ENCODE measurements at places on chromosomes 11 and 22.

- DNase-seq: no peak
Measured at GRCh38 chr11:69913591-69914285, 94.5 kb upstream of the FGF3 start.

DNA sequence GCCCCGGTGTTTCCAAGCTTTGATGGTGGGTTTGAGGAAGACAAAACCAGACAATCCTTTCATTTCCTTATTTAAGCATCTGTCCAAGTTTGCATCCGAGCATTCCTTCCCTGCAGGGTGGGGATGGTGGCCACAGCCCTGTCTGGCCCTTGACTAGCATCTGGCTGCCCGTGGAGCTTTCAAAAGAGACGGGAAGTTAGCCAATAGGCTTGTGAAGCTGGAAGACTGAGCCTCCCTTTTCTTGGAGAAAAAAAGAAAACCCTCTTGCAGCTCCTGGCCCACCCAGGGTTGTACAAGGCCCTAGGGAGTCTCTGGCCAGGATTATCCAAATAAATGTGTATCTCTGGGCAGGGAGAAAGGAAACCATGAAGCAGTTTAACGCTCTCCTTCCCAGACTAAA lies 60.6 kb downstream of the MICAL2 start:
- no peak for DNase-seq

DNA sequence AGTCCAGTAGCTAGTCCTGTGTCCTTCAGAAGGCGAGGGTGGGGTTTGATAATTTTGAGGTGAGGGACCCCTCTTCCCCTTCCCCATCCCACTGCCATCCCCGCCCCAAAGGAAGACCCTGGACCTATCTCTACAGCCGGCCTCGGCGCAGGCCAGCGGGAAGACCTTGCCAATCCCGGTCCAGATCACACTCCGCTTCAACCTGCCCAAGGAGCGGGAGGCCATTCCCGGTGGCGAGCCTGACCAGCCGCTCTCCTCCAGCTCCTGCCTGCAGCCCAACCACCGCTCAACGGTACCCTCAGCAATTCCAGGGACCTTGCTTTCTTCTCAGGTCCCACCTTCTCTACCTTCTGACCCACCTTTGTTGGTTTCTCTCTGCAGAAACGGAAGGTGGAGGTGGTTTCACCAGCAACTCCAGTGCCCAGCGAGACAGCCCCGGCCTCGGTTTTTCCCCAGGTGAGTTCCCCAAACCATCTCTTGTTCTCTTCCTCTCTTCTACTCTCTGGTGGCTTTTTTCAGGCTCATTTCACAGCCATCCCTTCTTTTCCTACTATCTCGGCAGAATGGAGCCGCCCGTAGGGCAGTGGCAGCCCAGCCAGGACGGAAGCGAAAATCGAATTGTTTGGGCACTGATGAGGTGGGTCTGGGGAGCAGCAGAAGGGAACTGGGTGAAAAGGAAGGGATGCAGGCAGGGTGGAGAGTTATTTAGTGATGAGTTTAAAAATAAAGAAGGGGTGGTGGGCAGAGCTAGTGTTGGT lies 1.3 kb downstream of the KAT5 start:
- DNase-seq: no peak

GRCh38 chr11:8527939-8528338 lies 66.1 kb downstream of the STK33 start:
- no peak for DNase-seq

- DNase-seq: no peak
Measured at GRCh38 chr11:11253497-11253896, 99.6 kb downstream of the CSNK2A3 start.

- no peak for DNase-seq
Measured at GRCh38 chr11:72844356-72844755, 30.1 kb downstream of the ATG16L2 start.

DNA sequence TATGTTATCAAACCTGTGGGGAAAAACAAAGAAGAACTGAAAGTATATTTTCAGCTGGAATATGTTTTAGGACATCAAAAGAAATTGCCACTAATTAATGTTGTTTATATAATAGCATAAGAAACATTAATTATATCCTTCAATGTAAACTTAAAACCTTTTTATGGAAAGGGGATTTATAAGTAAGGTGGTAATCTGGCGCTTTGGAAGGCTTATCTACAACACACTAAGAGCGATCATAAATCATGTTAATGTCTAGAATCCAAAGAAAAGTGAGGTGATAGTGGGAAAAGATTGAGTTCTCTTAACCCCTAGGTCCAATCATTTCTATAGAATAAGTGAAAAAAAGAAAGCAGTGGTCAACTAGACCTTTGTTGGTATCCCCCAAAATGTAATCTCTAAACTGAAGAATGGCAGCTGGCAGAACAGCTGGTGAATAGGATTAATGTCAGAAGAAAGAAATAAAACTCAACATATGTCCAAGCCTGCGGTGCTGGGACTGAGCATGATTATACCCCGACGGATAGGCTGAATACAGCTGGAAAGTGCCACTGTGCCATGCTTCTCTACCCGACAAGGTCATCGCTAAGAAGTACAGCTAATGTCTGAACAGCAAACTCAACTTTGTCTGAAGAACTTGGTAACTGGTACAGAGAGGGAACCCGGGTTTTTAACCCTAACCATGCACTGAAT lies 64.0 kb downstream of the SOX6 start:
- no peak for DNase-seq

DNA sequence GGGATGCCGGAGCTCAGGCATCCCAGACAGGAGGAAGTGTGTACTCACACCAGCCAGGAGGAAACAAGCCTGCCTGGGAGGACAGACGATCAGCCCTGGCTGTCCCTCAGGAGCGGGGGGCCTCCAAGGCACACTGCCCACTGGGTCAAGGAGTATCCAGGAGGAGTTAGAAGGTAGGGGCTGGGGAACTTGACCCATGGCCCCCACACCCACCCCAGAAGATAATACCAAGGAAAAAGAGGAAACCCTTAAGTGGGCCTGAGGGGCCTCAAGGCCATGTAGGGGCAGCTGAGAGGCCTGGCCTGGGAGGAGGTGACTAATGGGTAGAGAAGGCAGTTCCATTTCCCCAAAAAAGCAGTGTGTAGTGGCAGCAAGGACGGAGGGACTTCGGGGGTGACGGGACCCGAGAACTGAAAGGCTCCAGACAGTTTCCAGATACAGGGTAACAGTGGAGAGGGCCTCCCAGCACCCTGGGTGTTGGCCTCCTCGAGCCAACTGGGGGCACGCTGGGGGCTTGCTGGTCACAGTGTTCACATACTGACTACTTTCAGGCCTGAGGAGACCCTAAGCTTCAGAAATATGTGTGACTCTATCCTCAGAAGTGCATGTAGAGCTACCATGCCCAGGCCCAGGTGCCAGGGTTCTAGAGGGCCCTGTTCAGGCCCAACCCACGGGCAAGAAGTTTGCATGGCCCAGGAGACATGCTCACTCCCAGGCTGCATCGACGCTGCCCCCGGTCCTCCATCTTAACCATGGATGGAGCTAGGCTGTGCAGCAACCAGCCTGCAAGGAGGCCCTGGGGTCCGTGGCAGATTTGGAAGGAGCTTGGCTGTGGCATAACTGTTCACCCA lies 75.7 kb upstream of the PITPNB start:
- no peak for DNase-seq

DNA sequence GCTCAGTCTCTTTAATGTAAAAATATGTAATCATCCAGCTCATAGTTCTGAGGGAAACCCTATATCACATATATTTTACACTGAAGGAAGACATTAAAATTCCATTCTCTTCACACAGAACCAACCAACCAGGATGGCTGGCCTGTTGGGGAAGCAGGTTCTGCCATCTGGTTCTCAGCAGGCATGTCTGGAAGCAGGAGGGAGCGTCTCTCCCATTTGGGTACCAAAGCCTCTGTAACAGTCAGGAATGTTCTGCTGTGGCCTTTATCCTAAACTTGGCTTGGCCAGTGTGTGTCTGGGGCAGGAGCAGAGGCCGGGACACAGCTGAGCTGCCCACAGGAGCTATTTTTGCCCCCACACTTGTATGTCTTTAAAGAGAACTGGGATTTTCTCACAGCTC lies 29.2 kb downstream of the SGSM3 start:
- no peak for DNase-seq

- DNase-seq: no peak
Measured at GRCh38 chr11:127379686-127380085, 379.1 kb upstream of the KIRREL3 start.

DNA sequence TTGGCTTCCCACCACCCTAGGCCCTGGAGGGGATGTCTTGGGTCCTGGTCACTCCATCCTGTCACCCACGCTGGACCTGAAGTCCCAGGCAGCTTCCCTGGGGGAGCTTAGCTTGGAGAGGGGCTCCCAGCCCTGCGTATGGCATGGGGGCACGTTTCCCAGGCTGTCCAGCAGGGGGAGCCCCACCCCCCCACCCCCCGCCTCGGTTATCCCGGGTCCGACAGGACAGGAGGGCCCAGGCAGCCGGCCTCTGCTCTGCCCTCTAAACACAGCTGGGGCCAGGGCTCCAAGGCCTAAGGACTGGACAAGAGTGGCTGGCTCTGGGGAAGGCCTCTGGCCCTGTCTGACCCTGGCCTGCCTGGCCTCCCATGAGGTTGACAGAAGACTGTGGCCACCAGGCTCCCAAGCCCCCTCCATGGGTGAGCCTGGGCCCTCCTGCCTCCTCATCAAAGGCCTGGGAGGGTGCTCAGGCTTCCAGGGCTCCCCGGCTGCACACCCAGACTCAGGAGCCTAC lies 104.8 kb downstream of the NECTIN1 start:
- DNase-seq: no peak

DNA sequence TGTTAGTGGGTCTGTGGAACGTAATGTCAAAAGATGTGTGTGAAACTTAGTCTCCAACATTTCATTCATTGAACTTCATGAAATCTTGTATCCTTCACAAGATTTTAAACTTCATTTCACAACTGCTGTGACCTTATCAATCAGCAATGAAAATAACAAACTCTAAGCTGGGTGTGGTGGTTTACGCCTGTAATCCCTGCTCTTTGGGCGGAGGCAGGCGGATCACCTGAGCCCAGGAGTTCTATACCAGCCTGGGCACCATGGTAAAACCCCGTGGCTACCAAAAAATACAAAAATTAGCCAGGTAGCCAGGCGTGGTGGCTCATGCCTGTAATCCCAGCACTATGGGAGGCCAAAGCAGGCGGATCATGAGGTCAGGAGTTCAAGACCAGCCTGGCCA lies 5.1 kb downstream of the CHKA start:
- no peak for DNase-seq

DNA sequence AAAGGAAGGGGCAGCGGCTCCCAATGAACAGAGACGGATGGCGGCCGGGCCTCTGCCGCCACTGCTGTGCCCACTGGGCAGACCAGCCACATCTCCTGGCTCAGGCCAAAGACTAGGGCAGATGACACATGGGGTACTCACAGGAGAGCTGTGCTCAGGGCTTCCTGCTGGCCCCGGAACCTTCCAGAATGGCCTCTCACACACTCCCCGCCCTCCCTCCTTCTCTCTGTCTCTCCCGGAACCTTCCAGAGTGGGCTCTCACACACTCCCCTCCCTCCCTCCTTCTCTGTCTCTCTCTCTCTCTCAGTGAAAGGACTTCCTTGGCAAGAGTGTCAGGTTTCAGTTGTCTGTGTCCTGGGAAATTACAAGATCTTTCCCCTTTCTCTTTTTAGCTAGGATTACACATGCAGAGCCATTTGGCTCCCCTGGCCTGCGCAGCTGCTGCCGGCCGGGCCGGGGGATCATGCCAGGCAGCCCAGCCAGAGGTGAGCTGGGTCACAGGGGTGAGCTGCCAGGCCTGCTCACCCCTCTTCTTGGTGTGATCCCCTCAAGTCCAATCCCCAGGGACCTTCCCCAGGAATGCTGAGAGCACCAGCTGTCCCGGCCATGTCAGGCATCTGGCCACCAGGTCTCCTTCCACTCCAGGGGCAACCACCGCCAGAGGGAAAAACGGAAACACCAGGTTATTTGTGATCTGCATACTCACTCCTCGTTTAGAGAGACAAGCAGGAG lies 45.3 kb upstream of the ADA2 start:
- DNase-seq: no peak

- DNase-seq: no peak
Measured at GRCh38 chr11:6594142-6594768, 9.2 kb downstream of the RRP8 start.

DNA sequence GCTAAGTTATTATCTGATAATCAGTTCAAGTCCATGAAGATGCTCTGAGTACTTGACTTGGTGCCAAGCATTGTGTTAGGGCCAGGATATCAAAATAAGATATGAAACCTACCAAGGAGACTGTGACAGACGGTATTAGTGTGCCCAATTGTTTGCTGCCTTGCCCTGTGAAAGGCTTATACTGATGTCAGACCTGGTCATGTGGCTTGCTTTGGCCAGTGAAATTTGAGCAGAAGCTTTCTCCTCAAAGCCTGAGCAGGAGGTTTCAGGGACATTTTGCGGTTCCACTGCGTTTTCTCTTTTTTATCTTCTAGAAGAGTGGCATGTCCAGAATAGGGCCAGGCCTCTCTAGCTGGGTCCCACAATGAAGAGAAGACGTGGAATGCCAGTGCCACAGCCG lies 15.8 kb upstream of the PKNOX2 start:
- no peak for DNase-seq

GRCh38 chr11:71336176-71336995 lies 84.0 kb upstream of the SHANK2 start:
- no peak for DNase-seq

- DNase-seq: no peak
Measured at GRCh38 chr11:133840479-133840941, 4.8 kb downstream of the SPATA19 start.

- no peak for DNase-seq
Measured at GRCh38 chr11:21148376-21148775, 479.0 kb downstream of the NELL1 start.

- DNase-seq: no peak
Measured at GRCh38 chr11:46615756-46616155, 1.3 kb downstream of the HARBI1 start.

- DNase-seq: no peak
Measured at GRCh38 chr22:30697975-30698374, 3.3 kb downstream of the OSBP2 start.

DNA sequence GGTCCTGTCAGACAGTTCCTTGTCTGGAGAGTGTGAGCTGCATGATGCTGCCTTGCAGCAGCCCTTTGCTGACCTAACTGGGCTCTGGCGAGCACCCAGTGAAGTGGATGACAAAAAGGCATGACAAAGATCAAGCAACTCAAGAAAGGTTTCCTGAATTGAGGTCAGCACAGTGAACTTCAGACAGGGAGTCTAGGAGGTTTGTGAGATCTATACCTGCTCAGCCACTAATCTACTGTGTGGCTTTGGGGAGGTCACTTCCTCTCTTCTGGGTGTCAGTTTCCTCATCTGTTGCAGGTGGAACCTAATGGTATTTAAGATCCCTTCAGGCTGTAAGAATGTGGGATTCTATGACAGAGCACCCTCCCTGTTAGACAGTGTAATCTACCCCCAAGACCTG lies 213.9 kb upstream of the NARS2 start:
- no peak for DNase-seq

Data from NCI-H1436 treated with DMSO at 0.1 percent for 48 hours (cell line).